ENCODE measurements at places on chromosomes 1 and 21. TPM values are rescaled to one million over a fixed set of nuclear protein-coding genes. Genes with fewer than 3 reads are reported as not detected.

- no peak for DNase-seq
Observed at GRCh38 chr1:68273530-68273929, 41.2 kb upstream of the WLS start.

EFNA3 gene
- total RNA-seq, result 1.3 TPM

DNA sequence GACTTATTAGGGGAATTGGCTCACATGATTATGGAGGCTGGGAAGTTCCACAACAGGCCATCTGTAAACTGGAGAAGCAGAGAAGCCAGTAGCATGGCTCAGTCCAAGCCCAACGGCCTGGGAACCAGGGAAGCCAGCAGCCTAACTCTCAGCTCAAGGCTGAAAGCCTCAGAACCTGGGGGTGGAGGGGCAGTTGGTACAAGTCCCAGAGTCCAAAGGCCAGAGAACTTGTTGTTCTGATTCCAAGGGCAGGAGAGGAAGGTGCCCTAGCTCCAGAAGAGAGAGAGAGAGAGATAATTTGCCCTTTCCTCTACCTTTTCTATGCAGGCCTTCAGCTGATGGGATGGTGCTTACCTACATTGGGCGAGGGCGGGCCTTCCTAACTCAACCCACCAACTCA is 55.3 kb downstream of the MAN1C1 start:
- DNase-seq, result no peak

GRCh38 chr1:26792924-26793323 is 5.2 kb downstream of the PIGV start:
- no peak for DNase-seq

TTC3 gene
- total RNA-seq, result 127 TPM

DNA sequence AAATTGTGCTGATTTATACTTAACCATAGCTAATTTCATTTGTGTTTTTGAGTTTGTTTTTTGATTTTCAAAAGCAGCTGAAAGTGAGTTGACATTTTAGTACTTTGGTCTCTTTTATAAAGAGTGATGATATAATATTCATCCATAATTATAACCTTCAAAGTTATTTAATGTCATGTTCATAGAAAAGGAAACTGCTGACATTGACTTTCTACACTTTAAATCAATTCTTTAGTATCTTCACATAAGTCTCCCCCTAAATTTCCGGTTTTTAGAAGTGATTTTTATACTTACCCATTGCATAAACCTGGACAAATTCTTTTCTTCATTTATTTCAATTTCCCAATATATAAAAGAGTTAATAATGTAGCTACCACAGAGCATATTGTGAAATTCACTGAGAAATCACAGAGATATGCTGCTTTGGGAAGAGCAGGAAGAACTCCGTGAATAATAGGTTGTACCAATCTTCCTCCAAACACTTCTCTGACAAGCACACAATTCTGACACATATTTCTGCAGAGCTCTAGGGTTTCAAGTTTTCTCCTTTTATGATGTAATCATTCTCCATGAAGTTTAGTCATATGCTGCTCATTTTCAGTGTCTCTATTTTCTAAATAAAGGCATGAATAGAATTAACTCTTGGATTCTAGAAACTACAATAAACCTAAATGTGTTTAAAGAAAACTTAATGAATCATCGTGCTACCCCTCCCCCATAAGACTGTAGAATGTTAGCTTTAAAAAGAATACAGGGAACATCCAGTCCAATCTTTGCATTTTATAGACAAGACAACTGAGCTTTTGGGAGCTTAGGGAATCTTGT is 25.6 kb upstream of the CDC42BPA start:
- DNase-seq, result peak; percentile 76

DNA sequence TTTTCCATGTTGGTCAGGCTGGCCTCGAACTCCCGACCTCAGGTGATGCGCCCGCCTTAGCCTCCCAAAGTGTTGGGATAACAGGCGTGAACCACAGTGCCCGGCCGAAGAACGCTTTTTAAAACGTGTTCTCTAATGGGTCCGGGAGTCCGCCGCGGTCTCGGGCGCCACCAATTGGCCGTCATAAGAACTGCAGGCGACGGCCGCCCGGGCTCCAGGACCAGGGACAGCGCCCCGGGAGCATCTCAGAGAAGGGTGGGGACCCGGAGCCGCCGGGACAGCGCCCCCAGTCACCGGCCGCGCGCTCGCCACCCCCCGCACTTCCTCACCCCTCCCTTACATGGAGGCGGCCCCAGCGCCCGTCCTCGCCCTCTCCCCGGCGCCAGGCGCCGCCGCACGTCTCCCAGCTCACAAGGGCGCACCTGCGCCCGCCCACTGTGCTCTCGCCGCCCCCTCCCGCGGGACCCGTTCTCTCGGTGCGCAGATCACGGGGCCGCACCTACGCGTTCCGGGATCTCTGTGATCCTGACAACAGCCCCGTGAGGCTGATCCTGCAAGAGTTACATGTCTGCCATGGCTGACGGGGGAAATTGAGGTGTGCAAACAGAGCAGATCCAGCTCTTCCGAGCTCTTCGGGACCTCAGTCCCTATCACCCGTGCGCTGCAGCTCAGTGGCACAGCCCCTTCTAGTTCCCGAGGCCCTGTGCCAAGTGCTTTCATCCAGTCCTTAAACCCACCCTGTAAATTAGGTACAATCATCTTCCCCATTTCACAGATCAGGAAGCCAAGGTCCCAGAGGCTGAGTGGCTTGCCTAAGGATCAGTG is 9.8 kb downstream of the RAP1GAP start:
- DNase-seq, result peak; percentile 69

AUNIP gene
- total RNA-seq, result 0.60 TPM

DNA sequence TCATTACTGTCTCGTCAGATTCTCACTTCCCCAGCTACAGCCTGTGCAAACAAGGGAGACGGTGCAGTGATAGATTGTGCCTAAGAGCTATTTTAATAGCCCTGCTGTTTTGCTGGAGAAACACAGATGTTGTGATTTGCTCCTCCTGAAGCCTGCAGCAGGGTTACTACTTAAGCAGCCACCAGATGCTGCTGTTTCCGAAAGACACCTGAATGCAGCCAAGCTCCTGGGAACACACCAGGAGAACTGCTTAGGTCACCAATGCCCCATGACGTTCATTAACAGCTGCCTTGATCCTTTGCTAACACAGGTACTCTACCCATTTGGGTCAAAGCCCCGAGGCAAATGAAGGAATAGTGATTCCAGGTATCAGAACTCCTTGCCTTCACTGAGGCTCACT is 411.8 kb upstream of the DAB1 start:
- no peak for DNase-seq

ERRFI1 gene
- 112 TPM for total RNA-seq

GRCh38 chr1:222956601-222957000 is 141.8 kb downstream of the DISP1 start:
- no peak for DNase-seq

TMEM53 gene
- total RNA-seq, result 3.8 TPM

- DNase-seq, result peak; percentile 54
Observed at GRCh38 chr1:162087111-162087510, 17.6 kb downstream of the NOS1AP start.

FBXO2 gene
- 2.2 TPM for total RNA-seq

- no peak for DNase-seq
Observed at GRCh38 chr1:181514298-181515290, 31.3 kb downstream of the CACNA1E start.

DIRAS3 gene
- 3.4 TPM for total RNA-seq

- no peak for DNase-seq
Observed at GRCh38 chr1:221449194-221449593, 292.7 kb downstream of the DUSP10 start.

DNA sequence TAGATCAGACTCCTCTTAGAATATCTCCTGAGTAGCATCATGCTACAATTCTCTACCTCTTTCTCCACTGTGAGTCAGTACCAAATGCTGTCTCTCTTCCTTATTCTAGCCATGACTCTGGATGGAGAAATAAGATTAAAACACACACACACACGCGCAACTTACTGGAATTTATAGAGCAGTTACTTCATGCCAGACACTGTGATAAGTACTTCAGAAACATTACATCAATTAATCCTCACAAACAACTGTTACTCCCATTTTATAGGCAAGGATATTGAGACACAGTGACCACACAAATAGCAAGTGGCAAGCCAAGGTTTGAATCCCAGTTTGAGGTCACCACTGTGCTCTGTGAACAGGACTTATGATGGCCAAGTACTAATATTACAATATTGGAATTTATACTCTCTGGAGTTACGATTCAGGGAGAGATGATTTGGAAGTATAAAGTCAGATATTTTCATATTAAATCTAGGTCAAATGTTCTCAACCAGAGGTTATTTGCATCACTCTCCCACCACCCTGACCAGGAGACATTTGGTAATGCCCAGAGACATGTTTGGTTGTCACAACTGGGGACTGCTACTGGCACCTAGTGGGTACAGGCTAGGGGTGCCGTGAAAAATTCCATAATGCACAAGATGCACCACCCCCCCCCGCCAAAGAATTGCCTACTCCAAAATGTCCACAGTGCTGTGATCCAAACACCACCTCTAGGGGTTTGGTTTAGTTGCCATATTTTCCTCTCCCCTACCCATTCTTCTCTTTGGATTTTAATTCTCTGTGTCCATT is 221.6 kb downstream of the LTN1 start:
- DNase-seq, result no peak

DNA sequence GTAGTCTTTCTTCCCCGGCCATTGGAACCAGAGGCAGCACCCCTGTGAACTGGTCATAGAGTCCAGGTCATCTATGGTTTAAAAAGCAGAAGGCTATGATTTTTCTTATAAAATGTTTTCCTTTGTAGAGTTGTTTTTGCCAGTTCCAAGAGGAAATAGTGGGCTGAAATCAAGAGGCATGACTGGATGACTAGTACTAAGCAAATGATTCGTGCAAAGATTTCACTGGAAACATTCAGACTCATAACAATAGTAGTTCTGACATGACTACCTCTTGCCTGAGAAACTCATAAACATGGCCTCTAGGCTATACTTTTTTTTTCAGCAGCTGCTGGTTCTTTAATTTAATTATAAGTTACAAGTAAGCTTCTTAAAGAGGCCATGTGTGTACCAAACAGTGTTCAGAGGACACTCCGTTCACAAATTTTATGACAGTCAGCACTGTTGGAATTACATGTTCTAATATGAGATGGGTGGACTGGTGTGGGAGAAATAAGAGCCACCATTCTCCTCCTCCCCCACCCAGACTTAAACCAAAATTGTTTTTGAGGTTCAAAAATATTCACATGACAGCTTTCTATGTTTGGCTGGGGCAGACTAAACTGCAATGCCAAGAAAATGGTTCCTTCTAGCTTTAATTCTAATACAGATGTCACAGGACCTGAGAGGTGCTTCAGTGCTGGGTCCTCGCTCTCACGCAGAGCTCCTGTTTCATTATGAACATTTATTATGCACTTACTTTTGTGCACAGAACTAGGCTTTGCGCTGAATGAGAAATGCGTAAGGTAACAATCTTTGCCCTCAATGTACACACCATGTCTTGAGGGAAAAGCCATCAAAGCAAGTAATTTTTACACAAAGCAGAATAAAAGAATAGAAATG is 147.5 kb downstream of the ZC3H11B start:
- DNase-seq, result no peak

DNA sequence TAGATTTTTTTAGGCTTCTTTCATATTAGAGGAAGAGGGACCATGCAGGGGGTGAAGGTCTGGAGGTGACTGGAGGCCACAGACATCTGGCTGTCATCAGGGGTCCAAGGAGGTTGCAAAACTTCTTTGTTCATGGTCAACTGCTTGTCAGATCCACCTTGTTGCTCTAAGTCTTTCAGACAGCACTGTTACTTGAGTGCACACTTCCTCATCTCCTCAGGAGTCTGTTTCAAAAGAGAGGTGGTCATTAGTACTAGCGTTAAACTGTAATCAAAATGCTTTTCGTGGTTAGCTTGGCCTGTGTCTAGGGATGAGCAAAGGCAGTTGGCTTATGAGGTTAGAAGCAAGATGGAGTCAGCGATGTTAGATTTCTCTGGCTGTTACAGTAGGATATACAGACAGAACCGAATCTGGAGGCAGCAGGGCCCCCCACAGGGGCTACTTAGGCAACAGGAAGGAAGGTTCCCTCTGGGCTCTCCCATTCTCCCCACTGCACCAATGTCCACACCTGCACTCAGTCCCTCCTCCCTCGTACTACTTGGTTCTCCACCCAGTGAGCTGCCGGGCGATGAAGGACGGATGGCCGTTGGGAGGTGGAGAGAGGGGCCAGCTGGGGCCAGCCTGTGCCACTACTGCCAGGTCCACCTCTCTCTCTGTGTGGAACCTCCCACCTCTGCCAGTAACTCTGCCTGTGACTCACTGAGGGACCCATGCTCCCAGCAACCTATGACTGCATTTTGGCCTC is 57.2 kb downstream of the TOR1AIP2 start:
- no peak for DNase-seq

DNA sequence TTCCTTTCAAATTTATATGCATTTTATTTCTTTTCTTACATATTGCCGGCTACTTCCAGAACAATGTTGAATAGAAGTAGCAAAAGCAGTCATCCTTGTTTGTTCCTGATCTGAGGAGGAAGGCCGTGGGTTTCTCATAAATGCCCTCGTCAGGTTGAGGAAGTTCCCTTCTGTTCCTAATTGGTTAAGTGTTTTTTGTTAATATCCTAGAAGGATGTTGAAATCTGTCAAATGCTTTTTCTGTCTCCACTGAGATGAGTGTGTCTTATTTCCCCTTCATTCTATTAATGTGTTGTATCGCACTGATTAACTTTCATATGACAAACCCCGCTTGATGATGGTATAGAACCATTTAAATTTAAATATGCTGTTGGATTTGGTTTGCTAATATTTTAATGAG is 15.4 kb downstream of the TTLL10 start:
- no peak for DNase-seq

- DNase-seq, result no peak
Observed at GRCh38 chr1:183702087-183702812, 49.1 kb upstream of the APOBEC4 start.

GRCh38 chr1:164647211-164647610 is 88.2 kb downstream of the PBX1 start:
- DNase-seq, result no peak

DNASE2B gene
- total RNA-seq, result not detected

DNA sequence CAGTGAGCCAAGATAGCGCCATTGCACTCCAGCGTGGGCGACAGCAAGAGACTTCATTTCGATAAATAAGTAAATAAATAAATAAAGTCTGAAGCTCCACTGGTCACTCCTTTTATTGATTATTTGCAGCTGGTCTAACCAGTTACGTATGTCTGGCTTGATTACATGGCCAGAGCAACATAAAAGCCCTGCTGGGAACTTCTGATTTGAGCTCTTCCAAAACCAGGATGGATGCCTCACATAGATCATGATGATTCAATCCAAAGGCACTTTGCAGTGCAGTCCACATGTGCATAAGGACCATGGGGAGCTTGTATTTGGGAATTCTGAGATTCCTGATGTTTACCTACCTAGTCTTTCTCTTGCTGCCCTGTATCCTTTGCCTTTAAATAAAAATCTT is 24.0 kb downstream of the NSUN4 start:
- no peak for DNase-seq

MANEAL gene
- 1.6 TPM for total RNA-seq

All from lung microvascular endothelial cell (primary cell).